ENCODE measurements at places on chromosomes 12 and 14.
A peak's percentile ranks its signal among the peaks of the same experiment; 100 is the strongest.

- no peak for DNase-seq
These were observed 42.3 kb downstream of the TTC9 start for GRCh38 chr14:70683983-70684382.

GRCh38 chr14:23024612-23025075 lies 10.1 kb downstream of the PSMB5 start:
- DNase-seq: no peak

DNA sequence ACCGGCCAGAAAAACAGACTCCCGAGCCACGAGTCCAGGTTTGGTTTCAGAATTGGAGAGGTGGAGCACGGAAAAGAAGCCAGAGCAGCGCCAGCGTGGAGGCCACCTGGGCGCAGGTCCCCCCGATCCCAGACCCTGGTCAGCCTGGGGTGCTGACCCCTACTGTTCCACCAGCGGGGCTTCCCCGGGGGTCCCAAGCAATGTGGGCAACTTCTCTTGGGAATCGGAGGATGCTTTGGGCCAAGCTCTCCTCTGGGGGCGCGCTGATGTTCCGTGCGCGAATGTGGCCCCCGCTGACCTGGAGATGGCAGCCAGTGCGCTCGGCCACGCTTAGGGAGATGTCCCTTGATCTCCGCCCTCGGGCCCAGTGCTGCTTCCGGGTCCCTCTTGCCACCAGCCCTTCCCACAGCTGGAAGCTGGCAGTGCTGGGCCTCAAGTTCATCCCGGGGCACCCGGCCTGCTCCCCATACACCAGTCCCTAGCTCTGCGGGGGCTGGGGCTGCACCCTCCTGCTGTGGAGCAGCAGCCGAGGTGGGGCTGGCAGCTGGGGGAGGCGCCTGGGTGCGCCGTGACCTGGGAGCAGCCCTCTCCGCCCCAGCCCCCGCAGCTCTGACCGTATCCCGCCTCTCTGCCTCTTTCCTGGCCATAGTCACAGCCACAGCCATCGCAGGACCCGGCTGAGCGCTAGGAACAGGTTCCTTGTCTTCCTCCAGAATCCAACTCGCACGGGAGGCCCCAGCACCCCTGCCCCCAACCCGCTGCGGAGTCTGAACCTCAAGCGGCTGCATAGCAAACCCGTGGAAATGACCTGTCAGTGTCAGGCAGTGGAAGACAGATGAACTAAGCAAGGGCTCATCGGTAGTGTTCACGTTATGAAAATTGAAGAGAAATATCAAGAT lies 91.2 kb downstream of the RCOR1 start:
- no peak for DNase-seq

DNA sequence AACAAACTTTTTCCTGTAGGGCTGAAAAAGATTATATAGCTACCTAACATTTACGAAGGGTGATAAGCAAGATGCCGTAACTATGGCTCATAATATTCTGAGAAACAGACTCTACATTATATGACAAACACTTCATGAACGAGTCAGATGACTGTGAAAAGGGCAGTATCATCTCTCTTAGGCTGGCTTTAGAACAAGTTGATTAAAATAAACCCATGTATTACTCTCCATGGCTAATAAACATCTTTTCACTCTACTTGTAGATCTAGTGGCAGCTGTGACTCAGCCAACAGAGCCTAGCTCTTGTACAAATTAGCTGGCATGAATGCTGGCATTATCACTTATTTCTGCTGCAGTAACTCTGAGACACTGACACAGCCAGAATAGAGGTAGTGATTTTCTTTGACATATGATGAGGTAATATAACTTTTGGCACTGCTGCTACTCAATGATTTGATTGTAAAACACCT lies 47.1 kb downstream of the SLC2A13 start:
- no peak for DNase-seq

DNA sequence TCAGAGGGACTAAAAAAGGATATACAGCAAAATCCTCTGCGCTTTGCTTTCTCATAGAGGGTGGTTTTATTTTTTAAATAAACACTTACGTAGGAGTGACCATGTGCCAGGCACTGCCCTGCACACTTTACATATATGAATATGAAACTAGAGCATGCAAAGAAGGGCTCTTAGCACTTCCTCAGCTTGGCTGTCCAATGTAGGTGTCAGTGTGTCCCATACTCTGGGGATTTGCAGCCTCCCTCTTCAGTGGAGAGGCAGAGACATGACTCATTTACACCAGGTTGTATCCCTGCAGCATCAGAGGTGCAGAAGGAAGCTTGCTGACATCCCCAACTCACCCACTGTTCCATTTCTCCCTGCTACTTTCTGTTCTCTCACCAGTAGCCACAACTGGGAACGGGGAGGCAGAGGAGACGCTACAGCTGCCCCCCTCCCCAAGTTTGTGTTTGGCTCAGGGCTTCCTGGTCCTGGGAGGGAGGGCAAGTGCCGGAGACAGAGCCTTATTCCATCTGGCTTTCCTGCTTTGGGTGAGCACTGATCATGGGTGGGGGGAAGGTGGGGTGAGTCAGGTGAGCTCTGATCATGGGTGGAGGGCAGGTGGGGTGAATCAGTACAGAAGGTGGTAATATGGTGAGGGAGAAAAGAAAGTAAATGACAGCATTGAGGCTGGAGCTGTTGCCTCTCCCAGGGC lies 4.9 kb upstream of the KRT5 start:
- no peak for DNase-seq

GRCh38 chr12:4584896-4585295 lies 22.9 kb downstream of the DYRK4 start:
- no peak for DNase-seq

DNA sequence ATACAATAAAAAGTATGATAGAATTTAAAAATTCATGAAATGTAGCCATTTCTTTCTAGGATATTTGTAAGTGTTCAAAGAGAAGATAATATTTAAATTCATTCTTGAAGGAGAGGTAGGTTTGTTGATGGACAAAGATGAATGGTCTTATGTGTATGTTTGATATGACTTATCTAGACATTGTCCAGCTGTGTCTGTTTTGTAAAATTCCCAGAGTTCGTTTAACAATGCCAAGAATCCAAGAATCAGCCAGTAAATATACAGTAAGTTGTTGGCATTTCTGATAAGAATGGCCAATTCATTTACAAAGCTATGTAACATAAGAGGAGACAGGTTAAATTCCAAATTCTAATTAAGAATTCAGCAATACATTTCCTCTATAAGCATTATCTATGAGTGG lies 150.9 kb downstream of the ADAMTS20 start:
- no peak for DNase-seq

GRCh38 chr14:74176400-74176793 lies 62.9 kb upstream of the VSX2 start:
- no peak for DNase-seq

DNA sequence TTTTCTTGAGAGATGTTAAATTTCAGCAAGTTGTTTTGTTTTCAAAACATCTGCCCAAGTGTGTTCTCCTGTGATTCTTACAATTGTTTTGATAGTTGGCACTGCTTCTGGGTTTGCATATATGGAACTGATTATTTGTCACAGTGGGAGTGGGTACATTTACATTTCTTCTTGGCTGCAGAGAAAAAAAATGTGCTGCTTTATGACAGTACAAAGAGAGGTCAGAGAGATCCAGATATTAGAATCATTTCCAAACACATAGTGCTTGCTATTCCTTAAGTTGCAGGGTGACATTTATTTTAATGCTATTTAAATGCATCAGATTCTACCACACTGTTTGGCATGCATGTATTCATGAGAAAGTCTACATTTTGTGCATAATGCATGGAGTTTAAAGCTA lies 303.5 kb upstream of the MDGA2 start:
- no peak for DNase-seq

- no peak for DNase-seq
These were observed 4.6 kb upstream of the SPX start for GRCh38 chr12:21521541-21521940.

DNA sequence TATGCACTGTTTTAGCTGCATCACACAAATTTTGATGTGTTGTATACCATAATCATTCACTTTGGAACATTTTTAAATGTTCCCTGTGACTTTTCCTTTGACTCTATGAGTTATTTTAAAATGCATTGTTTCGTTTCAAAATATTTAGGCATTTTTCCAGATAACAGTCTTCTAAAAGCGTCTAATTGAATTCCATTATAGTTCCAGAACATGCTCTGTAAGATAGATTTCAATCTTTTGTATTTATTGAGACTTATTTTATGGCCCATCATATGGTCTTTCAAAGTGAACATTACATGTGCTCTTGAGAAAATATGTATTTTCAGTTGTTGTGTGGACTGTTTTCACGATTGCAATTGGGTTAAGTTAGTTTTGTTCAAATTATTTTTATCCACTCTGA lies 98.7 kb upstream of the ARHGAP5 start:
- DNase-seq: no peak

GRCh38 chr14:23457587-23458445 lies 11.7 kb upstream of the NGDN start:
- DNase-seq: no peak

GRCh38 chr12:14410177-14410576 lies 44.7 kb downstream of the ATF7IP start:
- DNase-seq: no peak

GRCh38 chr12:29148596-29148910 lies 525 bp upstream of the FAR2 start:
- DNase-seq: no peak

DNA sequence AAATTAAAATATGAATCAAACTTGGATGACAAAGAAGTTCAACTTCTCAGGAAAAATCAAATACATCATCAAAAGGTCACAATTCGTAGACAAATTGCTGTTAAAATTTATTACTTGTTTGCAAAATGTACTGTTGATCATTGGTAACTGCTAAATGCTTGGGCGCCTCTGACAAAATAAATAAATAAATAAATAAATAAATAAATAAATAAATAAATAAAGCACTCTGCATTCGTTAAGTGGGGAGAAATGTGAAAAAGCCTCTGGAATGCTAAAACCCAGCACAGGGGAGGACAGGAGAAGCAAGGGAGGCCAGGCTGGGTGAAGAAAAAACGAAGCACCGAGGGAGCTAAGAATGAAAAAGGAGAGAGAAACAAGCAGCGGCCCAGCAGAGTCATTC lies 115.2 kb downstream of the BCL11B start:
- no peak for DNase-seq

- DNase-seq: no peak
These were observed 4.1 kb upstream of the MIA2 start for GRCh38 chr14:39229601-39230110.

- no peak for DNase-seq
These were observed 12.6 kb downstream of the ACTR6 start for GRCh38 chr12:100213016-100213891.

DNA sequence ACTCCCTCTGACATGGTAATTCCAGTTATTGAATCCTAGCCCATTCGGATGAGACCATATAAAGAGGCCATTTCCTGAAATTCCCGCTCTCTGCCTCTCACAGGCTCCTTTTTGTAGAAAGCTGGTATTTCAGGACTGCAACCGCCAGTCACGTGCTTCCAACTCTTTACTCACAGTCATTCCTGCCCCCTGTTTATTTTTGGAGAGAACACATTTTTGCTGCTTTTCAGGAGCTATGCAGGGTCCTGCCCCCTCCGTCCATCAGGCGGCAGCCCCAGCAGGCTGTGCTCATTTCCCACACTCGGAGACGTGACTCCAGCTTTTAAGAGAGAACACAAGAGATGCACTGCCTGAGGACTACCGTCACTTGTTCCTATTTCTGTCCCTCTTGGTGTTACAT lies 26.8 kb downstream of the IFT43 start:
- DNase-seq: peak; percentile 3

GRCh38 chr12:124993626-124994436 lies at the start of gene BRI3BP:
TSS of gene BRI3BP (plus strand) at chr12:124993645. CDS start at chr12:124993791, 146 bp downstream.
- peak; percentile 70 for DNase-seq

- no peak for DNase-seq
These were observed 83.5 kb downstream of the TTC6 start for GRCh38 chr14:37678916-37679315.

- no peak for DNase-seq
These were observed 56.5 kb upstream of the DLK1 start for GRCh38 chr14:100670017-100670752.

GRCh38 chr14:46325157-46325556 lies 326.4 kb downstream of the RPL10L start:
- no peak for DNase-seq

DNA sequence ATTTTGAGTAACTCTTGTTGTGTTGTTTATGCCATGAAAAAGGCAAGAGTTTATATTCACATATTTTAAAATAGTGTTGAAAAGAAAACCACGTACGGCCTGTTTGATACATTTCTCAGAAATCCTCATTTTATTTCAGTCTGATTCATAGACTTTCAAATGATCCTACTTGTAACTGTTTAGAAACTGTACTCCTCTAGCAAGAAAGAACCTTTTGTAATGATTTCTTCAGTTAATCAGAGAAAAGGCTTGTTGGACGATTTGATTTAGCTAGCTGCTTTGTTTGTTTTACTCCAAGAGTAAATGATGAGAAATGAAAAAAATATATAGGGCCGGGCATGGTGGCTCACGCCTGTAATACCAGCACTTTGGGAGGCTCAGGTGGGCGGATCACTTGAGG lies 17.2 kb downstream of the FBXO34 start:
- no peak for DNase-seq

DNA sequence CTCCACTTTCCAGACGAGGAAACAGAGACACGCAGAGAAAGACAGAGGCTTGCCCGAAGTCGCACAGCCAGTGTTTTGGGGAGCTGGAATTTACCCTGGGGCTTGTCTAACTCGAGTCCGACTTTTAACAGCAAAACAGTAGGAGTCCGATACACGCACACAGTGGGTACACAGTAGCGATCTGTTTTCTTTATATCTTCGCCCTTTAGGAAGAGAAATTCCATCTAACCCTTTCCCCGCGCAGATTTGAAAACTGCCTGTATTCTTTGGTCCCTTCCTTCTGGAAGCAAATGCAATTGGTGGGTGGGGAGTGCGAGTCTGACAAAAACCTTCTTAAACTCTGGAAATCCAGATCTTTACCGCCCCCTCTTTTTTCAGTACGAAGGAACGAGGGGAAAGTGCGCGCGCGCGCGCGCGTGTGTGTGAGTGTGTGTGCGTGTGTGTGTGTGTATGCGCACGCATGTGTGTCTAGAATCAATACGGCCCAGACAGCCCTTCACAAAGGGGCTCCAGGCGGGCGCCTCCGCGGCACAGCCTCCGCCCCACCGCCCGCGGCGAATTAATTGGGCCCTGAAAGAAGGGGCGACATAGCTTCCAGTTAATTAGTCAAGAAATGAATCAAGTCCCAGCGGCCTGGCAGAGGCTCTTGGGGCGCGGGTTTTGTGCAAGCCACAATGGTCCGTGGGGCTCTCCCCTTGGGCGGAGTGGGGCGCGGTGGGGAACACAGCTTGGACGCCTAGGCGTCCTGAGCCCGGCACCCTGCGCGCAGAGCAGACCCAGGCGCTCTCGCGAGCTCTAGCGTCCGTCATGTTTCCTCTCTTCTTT lies 14.0 kb upstream of the TBX3 start:
- DNase-seq: peak; percentile 89

- DNase-seq: no peak
These were observed 138.8 kb upstream of the MAP1LC3B2 start for GRCh38 chr12:116420227-116420880.

GRCh38 chr12:108116254-108116653 lies 12.8 kb upstream of the WSCD2 start:
- DNase-seq: no peak

DNA sequence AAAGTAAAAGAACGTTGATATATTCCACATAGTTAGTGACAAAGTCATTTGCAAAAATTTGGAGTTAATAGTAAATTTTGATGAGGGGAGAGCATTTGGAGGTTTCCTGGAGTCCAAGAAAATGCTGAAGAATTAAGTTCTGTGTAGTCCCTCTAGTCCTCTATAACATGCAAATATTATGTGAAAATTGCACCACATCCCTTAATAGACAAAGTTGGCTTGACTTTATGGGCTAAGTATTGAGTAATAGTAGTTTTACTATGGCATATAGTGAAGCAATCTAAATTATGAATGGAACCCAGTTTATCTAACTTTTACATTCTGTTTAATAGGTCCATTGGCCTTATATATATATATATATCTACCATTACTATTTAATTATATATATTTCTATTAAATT lies 66.4 kb upstream of the DCN start:
- no peak for DNase-seq
